ENCODE measurements at places on chromosomes 5 and 9.

DNA sequence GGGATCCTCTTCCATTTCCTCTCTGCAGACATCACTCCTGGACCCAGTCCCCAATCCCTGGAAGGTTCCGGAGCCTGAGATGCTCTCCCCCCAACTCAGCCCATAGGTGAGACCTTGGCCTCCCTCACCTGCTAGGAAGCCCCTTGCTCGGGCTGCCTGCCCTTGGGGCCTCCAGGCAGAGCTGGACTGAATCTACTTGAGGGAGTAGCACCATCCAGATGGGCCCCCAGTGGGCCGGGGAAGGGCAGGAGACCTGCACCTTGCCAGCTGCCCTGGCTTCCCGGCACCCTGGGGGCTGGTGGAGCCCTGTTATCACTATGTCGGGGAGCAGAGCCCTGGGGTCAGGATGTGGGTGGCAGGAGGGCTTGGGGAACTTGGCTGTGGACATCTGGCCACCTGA is 26.9 kb upstream of the TMEM250 start:
- H3K36me3 ChIP-seq: no peaks in the 10 kb centered on the region
- DNase-seq: no peak
- no peak overlapping the region for H3K27ac ChIP-seq
- H3K4me1 ChIP-seq: no peaks in the 10 kb centered on the region
- H3K27me3 ChIP-seq: peaks cover 19% of the 10 kb centered on the region

- no peaks in the 10 kb centered on the region for H3K27me3 ChIP-seq
- H3K4me3 ChIP-seq: no peak overlapping the region
- no peaks in the 10 kb centered on the region for H3K4me1 ChIP-seq
- no peaks in the 10 kb centered on the region for H3K36me3 ChIP-seq
- DNase-seq: no peak
Observed at GRCh38 chr5:143241892-143242291, 161.6 kb downstream of the NR3C1 start.

GRCh38 chr9:95819636-95820035 is 55.9 kb upstream of the ERCC6L2 start:
- no peaks in the 10 kb centered on the region for H3K36me3 ChIP-seq
- no peak overlapping the region for H3K27ac ChIP-seq
- H3K4me1 ChIP-seq: peaks cover 15% of the 10 kb centered on the region
- no peak for DNase-seq

DNA sequence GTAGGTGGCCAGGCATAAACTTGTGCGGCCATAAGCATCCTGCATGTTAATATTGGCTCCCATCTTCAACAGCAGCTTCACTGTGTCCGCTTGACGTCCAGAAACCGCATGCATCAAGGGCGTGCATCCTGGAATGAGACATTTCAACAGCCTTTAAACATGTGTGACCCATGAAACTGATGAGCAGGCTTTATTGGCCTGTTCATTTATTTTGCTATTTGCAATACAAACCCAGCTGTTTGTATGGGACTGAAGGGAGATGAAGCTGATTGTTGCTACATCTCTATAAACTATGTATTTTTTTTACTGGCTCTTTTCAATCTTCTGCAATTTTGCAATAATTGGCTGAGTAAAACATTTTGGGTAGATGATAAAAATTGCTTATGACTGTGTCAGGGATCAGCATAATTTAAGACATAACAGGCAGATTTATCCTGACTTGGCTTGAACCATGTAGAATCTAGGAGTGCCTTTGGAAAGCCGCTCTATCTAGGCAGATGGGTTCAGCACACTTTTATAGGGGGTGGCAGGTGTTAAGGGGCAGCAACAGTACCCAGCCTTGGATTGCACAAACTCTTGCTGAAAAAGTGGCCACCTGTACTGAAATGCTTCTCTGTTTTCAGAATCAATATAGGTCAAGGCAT is 56.9 kb downstream of the ANKRD55 start:
- H3K4me1 ChIP-seq: no peaks in the 10 kb centered on the region
- no peaks in the 10 kb centered on the region for H3K36me3 ChIP-seq
- no peak overlapping the region for H3K4me3 ChIP-seq

- no peak overlapping the region for H3K27ac ChIP-seq
- no peaks in the 10 kb centered on the region for H3K36me3 ChIP-seq
- no peaks in the 10 kb centered on the region for H3K27me3 ChIP-seq
- H3K4me1 ChIP-seq: peaks cover 7% of the 10 kb centered on the region
- H3K4me3 ChIP-seq: no peak overlapping the region
Observed at GRCh38 chr9:92510747-92511146, 25.0 kb downstream of the ECM2 start.
